ENCODE measurements at places on chromosomes 7 and 10. TPM values are rescaled to one million over a fixed set of nuclear protein-coding genes. Genes with fewer than 3 reads are reported as not detected.

The PTF1A gene
- not detected for total RNA-seq

The NAT16 gene
- total RNA-seq, result 0.19 TPM

The TYSND1 gene
- total RNA-seq, result 16.8 TPM

The PRKAR2B gene
- total RNA-seq, result 2.3 TPM

The GPR141 gene
- total RNA-seq, result not detected

The CNNM1 gene
- 22.8 TPM for total RNA-seq

The FXYD4 gene
- total RNA-seq, result not detected

The NPY4R2 gene
- total RNA-seq, result 26.5 TPM

The ZNF804B gene
- total RNA-seq, result not detected

The CNTNAP2 gene
- 0.02 TPM for total RNA-seq

The CDCA7L gene
- total RNA-seq, result 16.4 TPM

The FAM25A gene
- total RNA-seq, result not detected

The KCP gene
- total RNA-seq, result 0.11 TPM

The CYP2C19 gene
- not detected for total RNA-seq
